ENCODE measurements at places on chromosomes 4 and X. TPM values are rescaled to one million over a fixed set of nuclear protein-coding genes. Genes with fewer than 3 reads are reported as not detected.

Gene PCYT1B
- not detected for total RNA-seq

Gene CHRNA9
- not detected for total RNA-seq

Gene GBA3
- not detected for total RNA-seq

Gene CHST7
- total RNA-seq: 7.5 TPM

Gene UNC5C
- total RNA-seq: 4.7 TPM

Gene CTAG2
- not detected for total RNA-seq

Gene BRS3
- total RNA-seq: not detected

Gene CACNA1F
- total RNA-seq: not detected

Gene BEND2
- not detected for total RNA-seq

Gene SMIM10L2A
- 2.8 TPM for total RNA-seq

Gene ZNF185
- total RNA-seq: 3.2 TPM

Gene ARHGEF6
- total RNA-seq: 26.9 TPM

Gene SOX3
- not detected for total RNA-seq

Gene SPANXD
- not detected for total RNA-seq

Gene SCARB2
- 233 TPM for total RNA-seq

Gene ETNPPL
- not detected for total RNA-seq

Gene RAB9A
- 27.2 TPM for total RNA-seq

Gene TMEM144
- total RNA-seq: 5.5 TPM

Gene TMPRSS11B
- total RNA-seq: not detected

Gene TBX22
- total RNA-seq: not detected

Gene CTAG1A
- total RNA-seq: not detected

Gene IRAK1
- 50.9 TPM for total RNA-seq

Gene SULT1B1
- 2.1 TPM for total RNA-seq

Gene TMPRSS11F
- not detected for total RNA-seq

Gene SRPK3
- 6.4 TPM for total RNA-seq

Gene KCNIP4
- total RNA-seq: 1.3 TPM

Gene HSD17B13
- 0.14 TPM for total RNA-seq

Gene ABLIM2
- total RNA-seq: 0.88 TPM

Gene MAGEA1
- not detected for total RNA-seq

Gene SPARCL1
- 1,223 TPM for total RNA-seq

Gene RENBP
- total RNA-seq: 2.4 TPM

Gene CT45A10
- total RNA-seq: not detected

Gene PAGE5
- total RNA-seq: not detected

Gene MSANTD1
- 3.3 TPM for total RNA-seq

Gene CFAP47
- total RNA-seq: 0.59 TPM

Gene UGT2B10
- total RNA-seq: not detected

Gene GAGE12F
- not detected for total RNA-seq

Gene SMARCAD1
- 20.0 TPM for total RNA-seq

Gene LDB2
- 298 TPM for total RNA-seq

Gene KLHL2
- total RNA-seq: 68.2 TPM

Gene KLB
- total RNA-seq: not detected

Gene SMC1A
- 85.5 TPM for total RNA-seq

Gene NUDT10
- 8.7 TPM for total RNA-seq

Gene POU4F2
- not detected for total RNA-seq

Gene AFP
- total RNA-seq: not detected

Gene TLR6
- 10.0 TPM for total RNA-seq

Gene LANCL3
- total RNA-seq: 0.12 TPM

Gene SHROOM2
- total RNA-seq: 3.5 TPM

Gene ITM2A
- 79.1 TPM for total RNA-seq

Gene PPARGC1A
- 2.9 TPM for total RNA-seq

All from uterus (tissue), 4 donors.